ENCODE measurements at places on chromosomes 7 and 10. TPM values are rescaled to one million over a fixed set of nuclear protein-coding genes. Genes with fewer than 3 reads are reported as not detected.

FKBP6 gene
- under 0.01 TPM for total RNA-seq

PI4K2A gene
- 16.4 TPM for total RNA-seq

SFTPA1 gene
- total RNA-seq = not detected

BZW2 gene
- total RNA-seq = 139 TPM

GBX1 gene
- not detected for total RNA-seq

ACSL5 gene
- total RNA-seq = 18.3 TPM

SLC35B4 gene
- total RNA-seq = 26.7 TPM

RHEB gene
- total RNA-seq = 426 TPM

GHRHR gene
- not detected for total RNA-seq

DNA sequence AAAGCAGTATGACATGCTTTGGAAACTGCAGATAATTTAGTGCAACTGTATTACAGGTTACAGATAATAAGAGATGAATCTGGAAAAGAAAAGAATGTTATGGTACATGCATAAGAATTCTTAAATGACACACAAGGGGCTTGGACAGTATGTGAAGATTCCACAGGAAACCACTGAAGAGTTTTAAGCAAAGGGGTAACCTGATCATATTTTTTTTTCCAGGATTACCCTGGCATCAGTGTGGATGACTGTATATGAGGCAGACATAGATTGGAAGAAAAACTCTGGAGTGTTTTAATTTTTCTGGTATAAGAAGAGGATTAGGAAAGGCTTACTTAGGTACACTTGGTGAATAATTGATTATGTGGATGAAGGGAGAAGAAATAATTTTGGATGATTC is 8.1 kb downstream of the TFPI2 start:
- DNase-seq = no peak

DNA sequence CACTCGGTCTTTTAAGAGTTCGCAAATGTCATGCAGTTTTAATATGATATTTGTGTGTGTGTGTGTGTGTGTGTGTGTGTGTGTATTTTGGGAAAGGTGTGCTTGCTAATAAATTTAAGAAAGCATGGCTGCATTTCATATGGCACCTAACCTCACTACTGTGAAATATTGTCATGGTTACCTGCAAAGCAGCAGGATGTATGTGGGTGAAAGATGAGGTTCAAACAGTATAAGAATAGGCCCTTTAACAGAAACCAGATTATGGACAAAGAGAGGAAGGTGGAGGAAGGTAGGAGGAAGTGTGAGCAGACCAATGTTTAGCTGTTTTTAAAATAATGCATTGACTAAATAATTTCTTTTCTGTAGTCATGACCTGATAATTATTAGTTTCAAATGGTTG is 73.5 kb upstream of the CACNA2D1 start:
- no peak for DNase-seq

DNA sequence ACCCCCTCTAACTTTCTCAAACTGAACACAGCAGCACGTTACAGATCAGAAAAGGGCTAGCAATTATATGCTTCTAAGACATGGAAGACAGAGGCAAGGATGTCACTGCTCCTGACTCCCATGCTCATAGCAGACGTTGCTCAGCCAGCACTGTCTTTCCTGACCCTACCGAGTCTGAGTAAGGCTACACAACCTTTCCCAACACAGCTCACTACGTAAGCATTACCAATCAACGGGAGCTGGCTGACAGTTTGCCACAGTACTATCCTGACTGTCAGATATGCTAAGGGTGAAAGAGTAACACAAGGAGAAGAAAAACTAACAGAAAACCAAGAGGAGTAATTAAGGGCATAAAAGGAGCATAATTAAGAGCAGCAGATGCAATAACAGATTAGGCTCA is 171.2 kb downstream of the CHCHD3 start:
- no peak for DNase-seq

- DNase-seq = no peak
Measured at GRCh38 chr7:15709978-15710377, 23.5 kb upstream of the MEOX2 start.

- DNase-seq = no peak
Measured at GRCh38 chr7:116583653-116584052, 58.8 kb downstream of the CAV1 start.

- no peak for DNase-seq
Measured at GRCh38 chr7:74674166-74674565, 16.6 kb downstream of the GTF2I start.

DNA sequence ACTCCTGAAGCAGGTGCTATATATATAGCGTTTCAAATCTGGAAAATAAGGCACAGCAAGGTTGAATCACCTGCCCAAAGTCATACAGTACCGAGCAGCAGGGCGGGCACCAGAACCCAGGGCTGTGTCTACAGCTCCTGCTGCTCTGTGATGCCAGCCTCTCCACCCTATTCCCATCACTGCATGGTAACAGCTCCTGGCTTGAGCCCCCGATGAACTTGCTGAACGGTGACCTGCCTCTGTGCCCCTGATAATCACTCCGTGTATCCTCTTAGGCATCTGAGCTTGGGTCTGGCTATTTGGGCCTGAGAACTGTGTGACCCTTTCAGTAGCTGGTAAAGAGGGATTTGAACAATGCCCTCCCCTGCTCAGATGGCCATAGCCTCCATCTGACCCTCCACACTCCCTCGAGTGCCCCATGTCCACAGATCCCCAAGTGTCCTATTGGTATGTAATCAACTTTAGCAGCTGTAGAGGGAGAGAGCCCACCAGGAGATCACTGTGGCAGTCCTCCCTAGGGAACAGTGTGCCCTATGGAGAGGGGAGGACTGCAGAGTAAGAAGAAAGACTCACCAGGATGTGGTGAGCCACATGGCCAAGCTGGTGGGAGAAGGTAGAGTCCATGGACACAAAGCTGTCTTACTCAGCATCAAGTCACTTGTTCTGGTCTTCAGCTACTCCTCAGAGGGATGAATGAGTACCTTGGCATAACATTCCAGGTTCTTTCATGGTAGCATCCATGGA is 1.1 kb upstream of the ARHGAP22 start:
- peak; percentile 60 for DNase-seq

DNA sequence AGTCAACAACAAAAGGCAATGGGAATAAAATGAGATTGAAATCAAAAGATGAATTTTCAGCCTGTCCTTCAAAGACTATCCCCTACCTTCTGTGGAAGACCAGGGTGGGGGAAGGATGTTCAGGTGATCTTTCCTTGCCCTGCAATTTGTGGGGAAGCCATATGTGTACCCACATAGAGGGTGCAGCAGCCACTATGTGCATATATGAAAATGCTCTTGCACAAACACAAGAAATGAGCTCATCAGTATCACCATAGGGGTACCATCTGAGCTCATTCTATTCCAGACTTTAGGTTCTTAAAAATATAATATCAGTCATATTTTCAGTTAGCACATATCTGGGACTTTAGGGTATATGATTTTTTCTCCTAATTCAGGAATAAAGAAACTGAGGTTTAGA is 17.7 kb downstream of the GIMAP5 start:
- DNase-seq = peak; percentile 24

DNA sequence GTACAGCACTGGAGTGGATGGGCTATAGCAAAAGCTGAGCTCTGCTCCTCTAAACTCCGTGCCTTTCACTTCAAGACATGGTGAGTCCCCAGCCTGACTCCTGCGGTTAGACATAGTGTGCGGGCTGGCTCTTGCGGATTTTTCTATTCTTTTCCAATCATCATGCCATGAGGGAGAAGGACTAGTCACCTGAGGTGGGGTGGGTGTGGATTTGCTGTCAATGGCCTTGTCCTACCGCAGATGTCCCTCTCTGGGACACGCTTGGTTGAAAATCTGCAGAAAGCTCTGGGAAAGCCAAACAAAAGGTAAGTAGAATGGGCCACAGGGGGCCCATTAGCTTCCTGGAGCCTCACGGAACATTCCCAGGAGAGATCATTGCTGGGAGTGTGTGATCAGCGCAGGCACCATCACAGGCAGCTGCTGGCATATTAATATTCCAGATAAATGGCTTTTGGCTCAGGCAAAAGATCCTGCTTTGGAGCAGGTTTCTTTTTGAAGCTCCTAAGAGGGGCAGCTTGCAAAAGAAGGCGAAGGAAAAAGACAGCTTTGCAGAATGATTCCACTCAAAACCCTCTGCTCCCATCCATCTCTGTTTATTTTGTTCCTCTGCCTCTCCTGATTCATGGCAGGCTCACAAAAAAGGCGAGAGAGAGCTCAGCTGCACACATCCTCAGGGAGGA is 509.0 kb upstream of the ZMIZ1 start:
- DNase-seq = no peak

DNA sequence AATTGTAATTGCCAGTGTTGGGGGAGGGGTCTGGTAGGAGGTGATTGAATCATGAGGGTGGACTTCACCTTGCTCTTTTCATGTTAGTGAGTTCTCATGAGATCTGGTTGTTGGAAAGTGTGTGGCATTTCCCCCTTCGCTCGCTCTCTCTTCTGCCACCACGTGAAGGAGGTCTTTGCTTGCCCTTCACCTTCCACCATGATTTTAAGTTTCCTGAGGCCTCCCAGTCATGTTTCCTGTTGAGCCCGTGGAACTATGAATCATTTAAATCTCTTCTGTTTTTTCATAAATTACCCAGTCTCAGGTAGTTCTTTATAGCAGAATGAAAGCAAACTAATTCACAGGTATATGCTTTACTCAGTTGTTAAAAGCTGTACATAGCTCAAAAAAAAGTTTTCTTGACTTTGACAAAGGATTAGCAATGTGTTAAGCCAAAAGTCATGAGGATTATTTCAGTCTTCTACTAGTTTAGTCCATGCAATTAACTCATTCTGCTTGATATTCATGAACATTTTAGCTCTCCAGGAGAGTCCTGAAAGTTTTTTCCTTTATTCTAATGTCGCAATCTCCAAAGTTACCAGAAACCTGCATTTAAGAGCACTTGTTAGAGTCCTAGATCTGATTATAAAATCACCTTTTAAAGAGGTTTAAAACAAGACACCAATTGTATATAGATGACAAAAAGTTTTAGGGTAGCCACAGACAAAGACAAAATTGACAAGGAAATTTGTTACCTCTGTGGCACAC is 27.7 kb upstream of the ARHGAP12 start:
- DNase-seq = no peak

DNA sequence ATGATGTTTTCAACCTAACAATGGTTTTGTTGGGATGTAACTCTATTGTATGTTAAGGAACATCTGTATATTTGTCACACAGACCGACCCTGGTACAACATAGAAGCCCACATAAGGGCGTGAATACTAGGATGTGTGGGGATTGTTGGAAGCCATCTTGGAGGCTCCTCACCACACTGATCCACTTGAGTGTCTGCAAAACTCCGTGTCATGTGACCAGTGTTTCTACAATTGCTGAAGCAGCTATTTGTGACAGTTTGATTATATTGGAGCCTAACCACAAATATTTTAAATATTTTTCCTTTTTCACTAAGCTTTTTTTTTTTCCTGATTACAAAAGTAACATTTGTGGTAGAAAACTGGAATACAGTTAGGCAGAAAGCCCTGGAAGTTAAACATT is 27.9 kb downstream of the RALA start:
- DNase-seq = no peak

GRCh38 chr10:98131619-98132018 is 2.8 kb upstream of the R3HCC1L start:
- DNase-seq = no peak

GRCh38 chr7:33041631-33042428 is 20.7 kb downstream of the NT5C3A start:
- no peak for DNase-seq

DNA sequence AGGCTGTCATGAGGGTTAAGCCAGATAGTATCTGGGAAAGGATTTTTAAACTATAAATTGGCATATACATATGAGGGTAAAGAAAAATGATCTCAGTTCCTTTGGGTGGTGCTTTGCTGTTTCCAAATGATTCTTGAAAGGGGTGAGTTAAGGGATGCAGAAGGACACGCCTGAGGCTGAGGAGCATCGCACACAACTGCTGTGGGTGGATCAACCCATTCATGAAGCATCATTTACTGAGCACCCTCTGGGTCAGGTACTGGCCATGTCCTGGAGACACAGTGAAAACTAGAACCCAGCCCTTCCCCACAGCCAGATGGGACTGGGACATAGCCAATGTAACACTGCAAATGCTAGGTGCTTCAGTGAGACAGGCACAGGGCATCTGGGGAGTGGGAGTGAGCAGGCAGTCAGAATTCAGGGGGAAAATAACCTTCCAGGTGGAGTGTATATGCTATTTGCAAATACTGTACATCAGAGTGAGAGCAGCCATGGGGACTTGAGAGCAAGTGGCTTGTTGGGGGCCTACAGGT is 112.1 kb downstream of the WDFY4 start:
- no peak for DNase-seq

GRCh38 chr7:24812305-24812945 is 55.2 kb upstream of the GSDME start:
- peak; percentile 55 for DNase-seq

- no peak for DNase-seq
Measured at GRCh38 chr7:77460057-77460486, 43.9 kb upstream of the GSAP start.

GRCh38 chr10:89978081-89978480 is 276.7 kb downstream of the KIF20B start:
- DNase-seq = no peak

GRCh38 chr10:79072994-79073645 is 4.4 kb downstream of the ZMIZ1 start:
- no peak for DNase-seq

GRCh38 chr10:44193166-44193565 is 191.7 kb downstream of the CXCL12 start:
- DNase-seq = no peak

DNA sequence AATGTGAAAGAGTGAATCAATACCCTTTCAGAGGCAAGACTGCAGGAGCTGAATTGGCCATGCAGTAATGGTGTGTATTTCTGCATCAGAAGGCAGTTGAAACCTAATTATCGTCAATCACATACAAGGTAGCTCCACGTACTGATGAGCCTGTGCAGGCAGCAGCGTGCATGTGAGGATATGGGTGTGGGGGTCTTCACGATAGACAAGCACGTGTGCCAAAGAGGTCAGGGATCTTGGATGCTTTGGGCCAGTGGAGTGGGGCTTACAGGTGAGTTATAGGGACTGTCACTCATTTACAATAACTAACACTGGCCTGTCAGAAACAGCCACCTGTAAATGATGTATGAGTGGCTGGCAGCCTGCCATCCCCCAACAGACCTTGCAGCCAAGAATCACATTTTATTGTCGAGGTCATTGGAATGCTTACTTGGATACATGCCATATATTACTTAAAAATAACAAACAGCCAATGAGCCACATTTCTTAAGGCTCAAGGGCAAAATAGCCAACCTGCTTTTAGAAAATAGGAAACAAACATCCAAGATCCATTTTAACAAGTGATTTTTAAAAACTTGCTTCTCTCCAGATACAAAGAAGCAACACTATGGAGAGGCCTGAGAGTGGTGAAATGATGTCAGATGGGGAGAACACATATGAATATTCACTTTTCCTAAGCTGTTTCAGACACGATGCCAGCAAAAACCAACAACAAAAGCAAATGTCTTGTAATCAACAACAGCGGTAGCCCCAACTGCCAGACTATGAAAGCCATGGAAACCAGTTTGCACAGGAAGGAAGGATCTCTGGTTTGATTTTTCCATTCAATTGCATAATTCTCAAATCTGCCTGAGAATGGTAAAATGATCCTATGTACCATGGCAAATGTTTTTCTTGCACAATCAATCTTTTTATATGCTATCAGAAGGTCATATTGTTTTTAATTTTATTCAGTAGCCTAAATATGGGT is 210.7 kb downstream of the SKAP2 start:
- DNase-seq = peak; percentile 68

GRCh38 chr7:4745971-4746919 is 29.2 kb upstream of the AP5Z1 start:
- peak; percentile 73 for DNase-seq

Measured in Daoy (cell line).